ENCODE measurements at places on chromosomes 16 and 17.

GRCh38 chr17:81942167-81942553, 4.9 kb downstream of the MYADML2 start:
- no peak for DNase-seq

DNA sequence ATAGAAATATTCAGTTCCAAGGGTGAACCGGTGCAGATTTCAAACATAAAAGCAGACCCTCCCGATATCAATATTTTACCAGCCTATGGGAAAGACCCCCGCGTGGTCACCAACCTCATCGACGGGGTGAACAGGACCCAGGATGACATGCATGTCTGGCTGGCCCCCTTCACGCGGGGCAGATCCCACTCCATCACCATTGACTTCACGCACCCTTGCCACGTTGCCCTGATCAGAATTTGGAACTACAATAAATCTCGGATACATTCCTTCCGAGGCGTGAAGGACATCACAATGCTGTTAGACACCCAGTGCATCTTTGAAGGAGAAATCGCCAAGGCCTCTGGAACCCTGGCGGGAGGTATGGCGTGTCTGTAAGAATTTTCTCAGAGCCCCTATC, 200.0 kb downstream of the KATNIP start:
- DNase-seq = no peak

DNA sequence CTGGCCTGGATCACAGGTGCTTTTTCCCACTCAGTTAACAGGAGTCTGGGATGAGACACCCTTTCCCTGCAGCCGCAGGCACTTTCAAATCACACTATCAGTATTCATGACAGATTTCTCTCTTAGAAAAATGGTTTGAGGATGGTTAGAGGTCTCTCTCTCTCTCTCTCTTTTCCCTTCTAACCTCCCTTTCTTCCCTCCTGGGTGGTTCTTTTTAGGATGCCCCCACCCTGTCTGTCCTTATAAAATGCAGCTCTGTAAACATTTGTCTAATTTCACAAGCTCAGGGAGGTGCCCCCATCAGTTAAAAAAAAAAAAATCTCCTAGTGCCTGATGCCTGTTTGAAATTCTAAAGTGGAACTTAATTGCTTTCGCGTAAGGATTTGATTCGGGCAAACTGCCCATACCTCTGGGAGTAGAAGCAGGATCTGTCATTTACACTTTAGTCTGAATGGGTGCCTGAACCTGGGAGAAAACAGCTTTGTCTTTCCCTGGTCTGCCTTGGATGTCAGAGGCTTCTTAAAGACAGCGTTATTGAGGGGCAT, 158.8 kb downstream of the CCDC182 start:
- no peak for DNase-seq

GRCh38 chr17:49747632-49748031, 16.3 kb downstream of the FAM117A start:
- no peak for DNase-seq

GRCh38 chr17:63647936-63648335, 25.7 kb downstream of the MAP3K3 start:
- DNase-seq = no peak

DNA sequence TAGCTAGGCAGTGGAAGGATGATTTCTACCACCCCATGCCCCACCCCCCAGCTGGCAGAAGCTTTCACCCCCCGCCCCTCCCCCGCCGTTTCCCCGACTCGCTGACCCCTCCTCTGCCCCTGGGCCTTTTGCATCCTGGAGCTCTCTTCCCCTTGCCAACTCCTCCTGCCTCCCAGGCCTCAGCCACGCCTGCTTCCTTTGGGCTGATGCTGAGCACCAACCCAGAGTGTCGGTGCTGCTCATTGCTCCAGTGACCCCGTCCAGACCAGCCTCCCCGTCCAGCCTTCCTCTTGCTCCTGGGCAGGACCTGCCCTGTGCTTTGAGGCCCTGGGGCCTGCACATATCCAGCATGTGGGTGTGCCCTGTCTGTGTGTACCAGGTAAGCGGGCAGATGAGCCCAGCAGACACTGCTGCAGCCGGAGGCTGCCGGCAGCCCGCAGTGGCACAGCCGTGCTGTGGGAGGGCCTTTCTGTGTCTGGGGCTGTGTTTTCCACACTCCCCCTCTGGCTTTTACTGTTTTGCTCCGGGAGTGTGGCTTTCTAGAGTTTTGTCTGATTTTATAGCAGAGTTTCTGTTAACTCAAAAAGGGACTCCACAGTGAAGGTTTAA, 72.9 kb downstream of the JPH3 start:
- DNase-seq = no peak

GRCh38 chr16:86524029-86524428, 13.7 kb downstream of the FOXF1 start:
- no peak for DNase-seq

DNA sequence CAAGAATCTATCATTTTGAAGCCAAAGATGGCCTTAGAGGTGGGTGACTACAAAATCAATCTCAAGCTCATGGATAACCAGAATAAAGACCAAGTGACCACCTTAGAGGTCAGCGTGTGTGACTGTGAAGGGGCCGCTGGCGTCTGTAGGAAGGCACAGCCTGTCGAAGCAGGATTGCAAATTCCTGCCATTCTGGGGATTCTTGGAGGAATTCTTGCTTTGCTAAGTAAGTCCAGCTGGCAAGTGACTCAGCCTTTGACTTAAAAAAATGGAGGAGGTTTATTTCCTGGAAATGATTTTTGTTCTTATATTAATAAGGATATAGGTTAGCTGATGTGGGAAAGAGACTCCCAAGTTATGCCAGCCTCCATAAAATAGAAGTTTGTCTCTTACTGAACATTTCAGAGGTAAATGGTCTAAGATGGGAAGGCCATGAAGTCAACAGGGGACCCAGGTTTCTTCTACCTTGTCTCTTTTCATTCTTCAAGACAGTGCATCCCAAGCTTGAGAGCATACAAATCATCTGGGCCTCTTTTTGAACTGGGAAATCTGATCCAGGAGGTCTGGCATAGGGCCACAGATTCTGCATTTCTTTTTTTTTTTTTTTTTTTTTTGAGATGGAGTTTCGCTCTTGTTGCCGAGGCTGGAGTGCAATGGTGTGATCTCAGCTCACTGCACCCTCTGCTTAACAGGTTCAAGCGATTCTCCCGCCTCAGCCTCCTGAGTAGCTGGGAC, 19.8 kb upstream of the TANGO6 start:
- DNase-seq = no peak

DNA sequence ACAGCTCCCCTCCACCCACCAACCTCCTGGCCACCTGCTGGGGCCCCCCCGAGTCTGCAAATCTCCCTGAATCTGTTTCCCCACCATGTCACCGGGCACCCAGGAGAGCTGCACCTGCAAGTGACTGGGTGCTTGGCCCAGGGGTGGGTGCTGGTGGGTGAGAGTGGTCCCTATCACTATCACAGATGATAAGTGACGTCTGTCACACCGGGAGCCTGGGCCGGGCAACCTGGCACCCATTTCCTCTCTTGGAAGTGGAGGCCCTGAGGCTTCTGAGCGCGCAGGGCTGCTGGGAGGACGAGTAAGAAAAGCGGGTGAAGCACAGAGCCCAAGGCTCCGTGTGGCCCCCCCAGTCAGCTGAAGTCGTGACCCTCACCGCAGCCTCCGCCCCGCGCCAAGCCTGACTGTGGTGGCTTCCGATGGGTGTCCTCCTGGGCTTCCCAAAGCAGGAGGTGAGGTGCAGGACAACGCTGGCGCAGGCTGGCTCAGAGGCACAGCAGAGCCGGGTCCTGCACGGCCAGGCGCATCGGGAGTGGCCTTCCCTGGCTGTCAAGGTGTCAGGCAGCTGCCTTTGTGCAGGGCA, 21.0 kb upstream of the ACSF3 start:
- no peak for DNase-seq

DNA sequence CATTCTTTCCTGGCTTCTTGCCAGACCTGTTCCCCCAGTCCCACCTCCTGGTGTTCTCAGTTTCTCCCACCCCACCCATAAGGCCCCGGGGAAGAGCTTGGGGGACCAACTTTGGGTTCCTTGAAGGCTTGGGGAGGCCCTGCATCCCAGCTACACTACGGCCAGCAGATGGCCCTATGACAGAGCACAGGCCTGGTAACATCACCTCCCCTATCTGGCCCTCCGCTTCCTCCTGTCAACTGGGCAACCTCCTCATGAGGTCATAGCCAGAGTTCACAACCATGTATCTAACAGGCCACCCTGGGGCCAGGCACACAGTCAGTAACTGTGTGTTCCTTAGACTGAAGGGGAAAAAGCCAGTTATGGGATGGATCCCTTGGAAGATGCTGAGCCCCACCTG, 31.4 kb downstream of the MYO15A start:
- DNase-seq = no peak

- peak; percentile 97 for DNase-seq
Observed at GRCh38 chr16:2023092-2024031, 3.3 kb upstream of the NHERF2 start.

GRCh38 chr16:71568551-71568950, 8.3 kb downstream of the TAT start:
- DNase-seq = no peak

GRCh38 chr16:65697521-65697920, 575.7 kb upstream of the CDH11 start:
- DNase-seq = no peak

GRCh38 chr16:89969741-89970410, 21.3 kb downstream of the DEF8 start:
- no peak for DNase-seq

GRCh38 chr17:78592991-78593329, 15.8 kb upstream of the DNAH17 start:
- no peak for DNase-seq

DNA sequence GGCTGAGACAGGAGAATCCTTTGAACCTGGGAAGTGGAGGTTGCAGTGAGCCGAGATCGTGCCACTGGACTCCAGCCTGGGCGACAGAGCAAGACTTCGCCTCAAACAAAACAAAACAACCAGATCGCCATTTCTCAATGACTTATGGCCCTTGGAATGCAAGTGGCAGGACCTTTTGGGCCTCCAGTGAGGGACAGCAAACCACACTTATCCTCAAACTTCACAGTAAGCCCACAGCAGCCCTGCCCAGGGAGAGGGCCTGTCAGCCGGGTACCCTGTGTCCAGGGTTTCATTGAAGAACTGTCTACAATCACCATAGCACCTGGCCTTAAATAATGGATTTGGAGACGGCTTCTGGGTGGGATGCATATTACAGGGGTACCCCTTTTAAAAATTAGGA, 11.7 kb downstream of the TRAF4 start:
- no peak for DNase-seq

- DNase-seq = no peak
Observed at GRCh38 chr17:34130544-34130943, 124.5 kb upstream of the CCL2 start.
